Activated T-cell treated with anti-CD3 and anti-CD28 coated beads for 24 hours (primary cell): ENCODE measurements at places on chromosomes 3 and 15.

DNA sequence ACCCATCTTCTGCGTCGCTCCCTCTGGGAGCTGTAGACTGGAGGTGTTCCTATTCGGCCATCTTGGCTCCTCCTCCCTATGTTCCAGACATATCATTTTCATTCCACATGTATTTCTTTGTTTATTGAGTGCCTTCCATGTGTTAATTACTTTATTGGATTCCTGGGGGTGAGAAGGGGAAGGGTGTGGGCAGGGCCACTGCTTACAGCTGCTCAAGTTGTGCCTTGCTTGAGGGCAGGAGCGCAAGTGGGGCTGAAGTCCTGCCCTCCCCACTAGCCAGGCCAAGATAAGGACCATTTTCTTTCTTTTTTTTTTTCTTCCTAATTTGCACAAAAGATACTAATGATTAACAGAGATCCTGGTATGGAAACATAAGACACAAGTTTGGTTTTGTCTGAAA lies 224.8 kb downstream of the LPP start:
- no peak for DNase-seq

- DNase-seq, result no peak
Observed at GRCh38 chr3:5564278-5564666, 376.8 kb downstream of the EDEM1 start.

- DNase-seq, result no peak
Observed at GRCh38 chr3:172192830-172193415, 153.5 kb downstream of the FNDC3B start.

DNA sequence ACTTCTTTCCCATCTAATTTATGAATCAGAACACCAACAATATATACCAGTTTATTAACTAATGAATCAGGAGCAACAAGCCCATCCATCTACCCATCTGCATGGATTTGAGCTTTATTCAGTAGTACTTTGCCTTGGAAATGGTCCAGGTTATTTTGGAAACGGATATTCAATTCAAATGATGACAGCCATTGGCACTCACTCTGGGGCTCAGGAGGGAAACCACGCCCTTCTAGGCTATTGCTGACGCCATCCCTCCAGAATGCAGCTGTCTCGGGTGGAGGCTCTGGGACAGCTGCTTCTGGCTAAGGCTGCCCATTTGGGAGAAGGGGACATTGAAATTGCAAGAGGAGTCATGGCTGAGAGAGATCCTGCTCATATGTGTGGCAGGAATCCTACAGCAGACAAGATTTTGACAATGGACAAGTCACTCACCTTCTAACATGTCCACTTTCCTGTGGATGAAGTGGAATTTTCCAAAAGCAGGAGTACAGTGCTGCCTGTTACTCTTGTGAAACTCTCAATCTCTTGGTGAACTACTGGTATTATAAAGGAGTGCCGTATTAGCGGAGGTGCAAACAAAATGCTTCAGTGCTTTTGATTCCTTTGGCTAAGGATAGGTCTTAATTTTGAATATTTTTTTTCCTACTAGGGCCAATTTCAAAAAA lies 29.3 kb upstream of the TRAK1 start:
- DNase-seq, result no peak

DNA sequence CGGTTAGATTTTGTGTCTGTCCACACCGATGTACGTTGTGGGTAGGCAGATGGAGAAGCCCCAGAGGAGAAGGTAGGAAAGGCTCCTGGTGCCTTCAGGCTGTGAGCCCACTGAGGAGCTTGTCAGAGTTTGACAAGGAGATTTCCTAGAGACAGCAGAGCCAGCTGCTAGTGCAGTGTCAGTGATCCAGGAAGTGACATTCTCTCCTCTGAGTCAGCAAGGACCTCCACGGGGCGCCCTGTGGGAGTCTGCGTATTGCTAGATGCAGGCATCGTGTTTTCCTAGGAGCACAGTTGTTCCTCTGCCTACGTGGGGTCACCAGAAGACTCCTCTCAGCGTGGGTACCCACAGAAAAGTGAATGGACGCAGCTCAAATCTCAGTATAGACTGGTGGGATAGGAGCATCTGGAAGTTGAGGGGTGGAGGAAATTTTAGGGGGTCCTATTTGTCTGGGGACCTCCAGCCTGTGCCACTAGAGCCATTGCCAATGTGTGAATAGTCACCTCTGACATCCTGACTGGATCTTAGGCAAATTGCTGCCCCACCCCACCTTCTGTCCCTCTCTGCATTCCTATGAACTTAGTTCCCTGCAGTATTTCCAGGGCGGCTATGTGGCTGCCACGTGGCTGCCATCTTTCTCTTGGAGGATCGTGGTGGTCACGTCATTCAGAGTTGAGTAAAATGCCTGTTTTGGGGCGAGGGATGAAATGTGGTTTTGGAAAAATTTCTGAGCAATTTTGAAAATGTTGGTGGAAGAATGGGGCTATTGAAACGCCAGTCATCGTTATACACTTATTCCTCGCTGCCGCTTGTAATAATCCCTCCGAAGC lies 84.8 kb upstream of the KLHL25 start:
- DNase-seq, result no peak

- no peak for DNase-seq
Observed at GRCh38 chr3:18494251-18494650, 69.1 kb upstream of the SATB1 start.

- DNase-seq, result no peak
Observed at GRCh38 chr3:58659051-58659675, 7.4 kb downstream of the FAM3D start.

- no peak for DNase-seq
Observed at GRCh38 chr3:141350666-141351065, 17.6 kb upstream of the ZBTB38 start.

- DNase-seq, result no peak
Observed at GRCh38 chr3:141070727-141071357, 19.7 kb downstream of the SPSB4 start.

DNA sequence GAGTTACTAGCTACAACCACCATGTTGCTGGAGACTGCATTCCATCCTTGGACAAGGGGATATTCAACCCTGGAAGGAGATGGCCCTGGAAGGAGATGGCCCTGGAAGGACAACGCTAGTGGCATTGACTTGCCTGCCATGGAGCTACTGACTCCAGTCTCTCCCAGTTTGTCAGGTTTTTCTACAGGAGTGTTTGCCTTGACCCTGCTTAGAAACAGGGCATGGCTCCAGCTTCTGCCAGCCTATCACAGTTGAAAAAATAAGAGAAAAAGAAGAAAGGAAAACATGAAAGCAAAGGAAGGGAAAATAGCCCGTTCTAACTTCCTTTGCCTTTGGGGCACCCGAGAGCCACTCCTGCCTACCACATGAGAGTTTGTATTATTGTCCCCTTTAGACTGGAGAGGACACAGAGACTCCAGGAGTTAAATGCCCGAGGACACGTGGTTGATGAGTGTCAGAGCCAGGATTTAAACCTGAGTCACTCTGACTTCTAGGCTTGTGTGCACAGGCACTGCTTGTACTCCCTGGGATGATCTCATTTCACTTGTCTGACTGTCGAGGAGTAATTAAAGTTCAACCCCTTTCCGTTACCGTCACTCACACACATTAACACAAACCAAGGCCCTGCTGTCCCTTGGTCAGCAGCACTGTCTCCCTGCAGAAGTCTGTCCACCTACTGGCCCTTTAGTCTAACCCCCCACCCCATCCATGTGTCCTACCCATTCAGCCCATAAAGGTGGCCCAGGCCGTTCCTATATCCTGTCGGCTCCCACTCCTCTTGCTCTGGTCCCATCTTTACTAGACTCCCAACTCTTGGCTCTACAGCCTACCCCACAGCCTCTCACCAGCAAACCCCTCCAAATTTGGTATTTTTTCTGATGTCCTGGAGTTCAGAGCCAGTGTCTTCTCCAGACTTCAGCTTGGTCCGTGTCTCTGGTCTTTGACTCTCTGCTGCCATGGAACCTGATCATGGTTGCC lies 46.1 kb downstream of the C2CD4A start:
- no peak for DNase-seq

DNA sequence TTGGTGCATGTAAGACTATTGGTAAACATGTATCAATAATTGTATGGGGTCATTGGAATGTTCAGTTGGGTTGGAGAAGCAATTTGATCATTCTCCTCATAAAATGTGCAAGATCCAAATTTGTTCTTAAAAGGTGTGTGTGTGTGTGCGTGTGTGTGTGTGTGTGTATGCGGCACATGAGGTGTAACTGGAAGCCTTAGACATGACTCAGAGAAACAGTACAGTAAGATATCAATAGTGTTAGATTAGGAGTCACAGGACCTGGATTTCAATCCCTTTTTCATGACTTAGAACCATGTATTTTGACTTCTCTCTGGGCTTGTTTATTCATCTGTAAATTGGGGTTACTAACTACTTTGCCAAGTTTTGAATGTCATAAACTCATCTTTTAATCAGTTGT lies 38.3 kb downstream of the RSRC1 start:
- no peak for DNase-seq

- no peak for DNase-seq
Observed at GRCh38 chr3:150828997-150829396, 66.0 kb upstream of the SIAH2 start.

GRCh38 chr15:32869776-32870175 lies 152.0 kb downstream of the GREM1 start:
- DNase-seq, result no peak

GRCh38 chr3:127546554-127546953 lies 44.0 kb downstream of the TPRA1 start:
- no peak for DNase-seq

DNA sequence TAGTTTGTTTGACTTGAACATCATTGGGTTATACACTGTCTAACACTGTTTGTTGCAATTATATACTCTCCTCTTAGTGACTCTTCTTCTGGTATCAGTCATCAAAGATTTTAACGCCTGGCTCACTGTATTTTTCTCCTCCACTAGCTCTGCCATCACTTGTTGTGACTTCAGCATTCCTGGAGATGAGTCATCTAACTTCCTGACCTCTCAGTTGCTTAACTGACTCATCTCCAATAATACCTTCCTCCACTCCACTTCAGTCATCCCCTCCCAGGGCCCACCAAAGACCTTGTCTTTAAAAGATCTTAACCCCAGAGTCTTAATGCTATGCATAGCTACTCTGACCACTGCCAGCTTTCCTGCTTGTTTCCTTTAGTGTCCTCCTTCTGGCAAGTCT lies 28.6 kb upstream of the CLSTN2 start:
- no peak for DNase-seq

DNA sequence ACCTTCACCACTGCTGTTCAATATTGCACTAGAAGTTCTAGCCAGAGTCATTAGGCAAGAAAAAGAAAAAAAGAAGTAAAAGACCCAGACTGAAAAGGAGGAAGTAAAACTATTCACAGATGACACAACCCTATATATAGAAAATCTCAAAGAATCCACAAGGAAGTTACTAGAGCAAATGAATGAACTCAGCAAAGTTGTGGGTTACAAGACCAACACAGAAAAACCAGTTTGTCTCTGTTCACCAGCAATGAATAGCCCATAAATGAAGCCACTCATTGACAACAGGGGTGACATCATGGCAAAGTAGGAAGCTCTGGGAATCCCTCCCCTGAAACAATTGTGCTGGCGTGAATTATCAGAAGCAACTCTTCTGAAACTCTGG lies 4.6 kb downstream of the CFAP100 start:
- no peak for DNase-seq

DNA sequence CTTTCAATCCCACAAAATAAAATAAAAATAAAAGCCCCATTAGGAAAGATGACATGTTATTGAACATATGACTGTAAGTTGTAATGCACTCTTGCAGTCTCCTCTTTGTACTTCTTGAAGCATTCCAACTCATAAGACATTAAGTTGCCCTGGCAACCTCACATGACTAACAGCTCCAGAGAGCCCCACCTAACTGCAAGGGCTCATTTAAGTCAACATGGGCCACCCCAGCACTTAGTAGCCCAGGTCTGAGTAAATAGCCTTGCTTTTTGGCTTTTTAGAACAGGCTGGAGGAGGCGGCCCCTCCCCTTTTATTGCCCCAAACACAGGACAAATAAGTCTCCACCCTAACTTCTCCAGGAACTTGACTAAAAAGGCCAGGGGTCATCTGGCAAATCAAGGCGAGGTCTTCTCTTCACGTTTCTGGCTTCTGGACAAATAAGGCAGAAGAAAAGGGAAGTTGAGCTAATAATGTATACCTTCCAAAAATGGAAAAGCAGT lies 135.1 kb downstream of the TMCO5A start:
- no peak for DNase-seq

GRCh38 chr3:108673988-108674661 lies 83.1 kb downstream of the RETNLB start:
- no peak for DNase-seq

DNA sequence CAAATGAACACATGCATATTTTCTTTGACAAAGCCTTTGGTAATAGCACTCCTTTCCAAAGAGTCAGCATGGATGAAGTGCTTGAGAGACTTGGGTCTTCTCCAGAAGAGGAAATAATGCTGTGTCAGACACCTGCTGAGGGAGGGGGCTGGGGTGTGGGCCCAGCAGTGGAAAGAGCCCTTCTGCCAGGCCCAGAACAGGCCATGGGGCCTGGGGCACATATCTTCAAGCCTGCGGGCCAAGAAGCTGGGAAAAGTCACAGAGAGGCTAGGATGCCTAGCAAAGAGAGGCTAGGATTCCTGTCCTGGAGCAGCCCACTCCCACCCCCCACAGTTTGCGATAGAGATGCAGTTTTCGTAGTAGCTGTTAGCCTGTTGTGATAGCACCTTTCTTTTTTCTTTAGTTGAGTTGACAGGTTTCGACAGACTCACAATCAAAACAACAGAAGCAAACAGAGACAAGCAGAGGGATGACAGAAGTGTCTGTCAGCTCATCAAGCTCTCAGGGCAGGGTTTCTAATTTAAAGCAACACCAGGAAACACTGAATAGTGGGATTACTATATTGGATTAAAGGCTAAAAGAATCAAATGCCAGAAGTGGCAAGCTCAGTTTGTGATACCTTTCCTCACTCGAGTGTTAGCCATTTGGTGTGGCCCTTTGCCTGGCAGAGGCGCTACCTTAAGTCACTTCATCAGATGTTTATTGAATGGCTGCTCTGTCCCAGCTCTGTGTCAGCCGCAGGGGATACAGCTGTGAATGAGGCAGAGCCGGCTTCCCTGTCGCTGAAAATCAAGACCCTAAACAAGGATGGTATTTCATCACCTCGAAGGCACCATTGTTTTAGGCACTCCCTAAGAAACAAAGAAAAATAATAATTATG lies 19.0 kb downstream of the CMTM7 start:
- no peak for DNase-seq

DNA sequence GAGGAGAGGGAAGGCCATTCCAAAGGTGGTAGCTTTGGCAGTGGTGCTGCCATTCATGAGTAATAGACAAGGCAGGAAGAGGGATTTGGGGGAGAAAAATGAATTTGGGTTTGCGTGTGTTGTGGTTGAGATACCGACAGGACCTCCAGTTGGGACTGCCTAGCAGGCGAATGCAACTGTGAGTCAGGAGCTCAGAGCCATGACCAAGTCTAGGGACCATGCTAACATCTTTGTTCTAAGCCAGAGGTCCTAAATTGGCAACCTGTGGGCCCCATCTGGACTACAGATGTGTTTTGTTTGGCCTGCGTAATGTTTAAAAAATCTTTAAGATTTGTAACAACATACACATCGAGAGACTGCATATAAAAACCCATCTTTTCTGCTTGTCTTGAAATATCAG lies 61.6 kb downstream of the SAMMSON start:
- DNase-seq, result no peak

GRCh38 chr3:125025642-125026041 lies 30.2 kb downstream of the HEG1 start:
- no peak for DNase-seq

GRCh38 chr15:47577461-47577860 lies 139.8 kb upstream of the SEMA6D start:
- no peak for DNase-seq
